BJ (cell line): ENCODE measurements at places on chromosomes 6 and 20.

DNA sequence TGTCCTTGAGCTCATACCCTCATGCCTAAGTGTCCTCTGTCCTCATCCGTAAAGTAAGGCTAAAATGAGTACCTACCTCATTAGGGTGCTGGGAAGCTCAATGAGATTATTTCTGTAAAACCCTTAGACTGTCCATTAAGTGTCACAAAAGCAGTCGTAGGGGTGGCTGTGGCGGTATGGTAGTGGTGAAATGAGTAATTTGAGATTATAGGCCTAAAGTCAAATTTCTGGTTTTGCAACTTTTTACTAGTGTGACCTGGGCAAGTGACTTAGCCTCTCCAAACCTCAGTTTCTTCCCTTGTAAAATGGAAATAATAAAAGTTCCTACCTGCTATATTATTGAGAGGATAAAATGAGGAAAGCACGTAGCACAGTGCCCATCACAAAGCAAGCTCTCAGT is 148.2 kb upstream of the AKAP12 start:
- DNase-seq, result no peak

DNA sequence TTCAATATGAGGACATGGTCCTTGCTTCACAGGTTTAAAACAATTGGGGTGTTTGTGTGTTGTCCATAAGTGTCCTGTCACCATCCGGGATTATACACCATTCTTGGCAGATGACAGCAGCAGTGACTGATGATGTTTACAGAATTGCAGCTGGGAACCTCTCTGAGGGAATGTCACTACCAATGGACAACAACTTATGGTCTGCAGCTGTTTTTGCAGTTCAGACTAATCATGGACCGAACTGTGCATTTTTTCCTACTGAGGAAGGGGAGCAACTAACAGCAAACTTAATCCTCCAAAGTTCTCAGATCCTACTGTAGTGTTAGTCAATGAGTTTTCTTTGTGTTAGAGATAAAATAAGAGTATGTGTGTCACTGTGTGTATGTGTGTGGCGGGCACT is 26.0 kb downstream of the FAM229B start:
- no peak for DNase-seq

- no peak for DNase-seq
Observed at GRCh38 chr6:44960898-44961297, 367.2 kb upstream of the RUNX2 start.

GRCh38 chr6:81309811-81310210 is 442.7 kb downstream of the TENT5A start:
- DNase-seq, result no peak

GRCh38 chr20:34824806-34825529 is 483 bp downstream of the NCOA6 start:
- no peak for DNase-seq

GRCh38 chr6:127185437-127185995 is 67.0 kb downstream of the RSPO3 start:
- no peak for DNase-seq

- no peak for DNase-seq
Observed at GRCh38 chr6:27213544-27214125, 33.9 kb upstream of the PRSS16 start.

DNA sequence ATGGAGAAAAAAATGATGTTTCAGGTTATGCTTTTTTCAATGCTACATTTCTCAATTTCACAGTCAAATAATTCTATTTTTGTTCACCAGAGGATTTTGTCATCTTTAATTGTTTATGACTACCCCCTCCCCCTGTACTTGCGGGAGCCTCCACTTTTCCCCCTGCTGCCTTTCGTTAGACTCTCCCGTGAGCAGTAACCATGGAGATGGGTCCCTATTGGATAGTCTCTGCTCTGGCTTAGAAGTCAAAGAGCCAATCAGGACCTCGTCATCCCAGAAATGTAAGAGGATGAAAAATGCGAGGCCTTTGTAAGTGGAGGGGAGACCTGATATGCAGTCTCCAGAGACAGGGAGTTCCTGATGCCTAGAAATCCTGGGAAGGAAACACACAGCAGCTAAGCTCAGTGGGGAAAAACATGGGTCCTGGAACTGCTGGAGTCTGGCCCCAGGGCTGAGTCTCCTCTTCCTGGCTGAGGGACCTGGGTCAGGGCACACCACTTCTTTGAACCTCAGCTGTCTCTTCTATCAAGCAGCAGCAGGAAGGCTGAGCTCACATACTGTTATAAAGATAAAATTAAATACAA is 298.7 kb downstream of the TSHZ2 start:
- DNase-seq, result no peak

DNA sequence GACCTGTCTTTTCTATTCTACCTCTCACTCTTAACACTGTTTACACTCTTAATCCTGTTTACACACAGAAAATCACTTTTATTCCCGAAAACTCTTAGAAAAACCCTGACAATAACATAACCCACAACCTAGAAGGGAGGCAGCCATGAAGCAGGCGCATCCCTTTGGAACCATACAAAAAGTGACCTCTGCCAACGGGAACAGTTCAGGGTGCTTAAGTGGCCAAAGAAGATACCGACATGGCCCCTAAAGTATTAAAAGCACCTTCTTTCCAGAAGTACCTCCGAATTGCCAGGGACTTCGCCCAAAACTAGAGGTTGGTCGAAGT is 490 bp downstream of the MMUT start:
- DNase-seq, result no peak

- no peak for DNase-seq
Observed at GRCh38 chr6:131736003-131736596, 25.3 kb upstream of the CTAGE9 start.

- DNase-seq, result no peak
Observed at GRCh38 chr20:19720991-19721390, 37.1 kb upstream of the RIN2 start.
